NCI-H2081 treated with DMSO at 0.1 percent for 48 hours (cell line): ENCODE measurements at places on chromosomes 3 and 15.
A peak's percentile ranks its signal among the peaks of the same experiment; 100 is the strongest.

DNA sequence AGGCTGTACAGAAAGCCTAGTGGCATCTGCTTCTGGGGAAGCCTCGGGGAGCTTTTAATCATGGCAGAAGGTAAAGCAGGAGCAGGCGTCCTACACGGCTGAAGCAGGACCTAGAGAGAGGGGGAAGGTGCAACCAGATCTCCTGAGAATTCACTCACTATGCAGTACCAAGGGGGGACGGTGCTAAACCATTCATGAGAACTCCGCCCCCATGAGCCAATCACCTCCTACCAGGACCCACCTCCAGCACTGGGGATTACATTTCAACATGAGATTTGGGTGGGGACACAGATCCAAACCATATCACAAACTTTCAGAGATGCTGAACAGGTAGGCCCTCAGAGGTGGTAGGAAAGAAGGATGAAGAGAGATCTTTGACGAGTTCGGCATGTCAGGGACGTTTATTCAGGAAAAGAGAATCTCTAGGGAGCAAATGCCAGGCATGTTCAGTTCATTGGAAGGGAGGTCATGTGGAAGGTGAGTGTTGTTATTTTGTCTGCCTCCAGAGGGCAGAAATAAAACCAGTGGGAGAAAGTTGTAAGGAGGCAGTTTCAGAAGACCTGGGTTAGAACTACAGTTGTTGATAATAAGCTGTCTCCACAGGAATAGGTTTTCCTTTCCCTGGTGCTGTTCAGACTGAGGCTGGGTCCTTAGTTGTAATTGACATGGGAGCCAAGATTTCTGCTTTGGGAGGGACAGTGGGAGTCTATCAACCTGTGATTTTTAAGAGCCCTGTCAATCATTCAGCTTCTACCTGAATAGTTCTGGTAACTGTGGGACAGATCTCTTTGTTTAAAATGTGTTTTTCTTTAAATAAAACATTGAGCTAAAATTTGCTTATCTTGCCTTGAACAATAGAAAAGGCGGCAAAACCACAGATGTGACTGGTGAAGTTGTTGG is 4.3 kb upstream of the FNDC3B start:
- no peak for DNase-seq

GRCh38 chr3:56823984-56824703 is 22.4 kb upstream of the ARHGEF3 start:
- DNase-seq, result no peak

- DNase-seq, result no peak
Measured at GRCh38 chr3:61505197-61505596, 56.2 kb upstream of the PTPRG start.

DNA sequence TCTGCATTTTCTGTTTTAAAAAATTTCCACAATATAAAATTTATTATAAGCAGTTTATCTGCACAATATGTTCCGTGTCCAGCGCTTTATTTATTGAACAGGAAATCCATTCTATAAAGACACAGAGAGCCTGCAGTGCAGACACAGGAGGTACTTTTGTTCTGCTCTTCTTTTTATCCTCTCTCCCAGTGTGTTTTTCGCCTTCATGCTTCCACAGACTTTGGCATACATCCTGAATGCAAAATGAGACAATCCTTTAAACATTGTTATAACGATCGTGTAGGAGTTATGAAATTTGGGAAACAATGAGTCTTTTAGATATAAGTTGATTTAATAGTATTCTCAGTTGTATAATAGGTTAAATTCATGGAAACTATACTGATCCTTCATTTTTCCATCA is 749.2 kb downstream of the NAALADL2 start:
- peak; percentile 34 for DNase-seq

DNA sequence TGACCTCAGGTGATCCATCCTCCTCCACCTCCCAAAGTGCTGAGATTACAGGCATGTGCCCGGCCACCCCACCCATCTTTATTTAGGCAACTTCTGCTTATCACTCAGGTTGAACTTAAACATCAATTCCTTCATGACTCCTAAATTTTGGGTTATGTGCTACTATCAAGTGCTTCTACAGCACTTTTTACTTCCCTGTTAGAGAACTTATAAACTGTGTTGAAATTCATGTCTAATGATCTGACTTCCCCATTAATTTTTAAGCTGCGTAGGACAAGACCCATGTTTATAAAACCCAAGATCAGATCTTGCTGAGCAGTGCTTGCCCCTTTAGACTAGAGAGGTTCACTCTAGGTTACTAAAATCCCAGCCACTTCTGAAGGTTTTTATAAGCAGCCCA is 266.2 kb upstream of the TPRG1 start:
- DNase-seq, result no peak

GRCh38 chr15:99451484-99451883 is 114.3 kb upstream of the MEF2A start:
- DNase-seq, result no peak

DNA sequence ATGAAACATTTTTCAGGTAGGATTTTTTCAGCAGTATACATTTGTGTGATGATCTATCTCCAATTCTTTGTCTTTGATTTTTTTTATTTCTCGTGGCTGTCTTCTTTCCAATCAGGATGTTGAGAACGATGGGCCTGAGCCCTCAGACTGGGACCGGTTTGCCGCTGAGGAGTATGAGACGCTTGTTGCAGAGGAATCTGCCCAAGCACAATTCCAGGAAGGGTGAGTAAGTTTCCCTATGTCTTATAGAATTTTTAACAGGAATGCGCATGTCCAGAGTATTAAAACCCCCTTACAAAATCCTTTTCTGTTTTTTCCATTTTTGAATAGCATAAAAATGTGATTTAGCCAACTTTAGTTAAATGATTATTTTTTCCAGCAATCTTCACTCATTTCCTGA is 90.0 kb downstream of the MSL2 start:
- no peak for DNase-seq

DNA sequence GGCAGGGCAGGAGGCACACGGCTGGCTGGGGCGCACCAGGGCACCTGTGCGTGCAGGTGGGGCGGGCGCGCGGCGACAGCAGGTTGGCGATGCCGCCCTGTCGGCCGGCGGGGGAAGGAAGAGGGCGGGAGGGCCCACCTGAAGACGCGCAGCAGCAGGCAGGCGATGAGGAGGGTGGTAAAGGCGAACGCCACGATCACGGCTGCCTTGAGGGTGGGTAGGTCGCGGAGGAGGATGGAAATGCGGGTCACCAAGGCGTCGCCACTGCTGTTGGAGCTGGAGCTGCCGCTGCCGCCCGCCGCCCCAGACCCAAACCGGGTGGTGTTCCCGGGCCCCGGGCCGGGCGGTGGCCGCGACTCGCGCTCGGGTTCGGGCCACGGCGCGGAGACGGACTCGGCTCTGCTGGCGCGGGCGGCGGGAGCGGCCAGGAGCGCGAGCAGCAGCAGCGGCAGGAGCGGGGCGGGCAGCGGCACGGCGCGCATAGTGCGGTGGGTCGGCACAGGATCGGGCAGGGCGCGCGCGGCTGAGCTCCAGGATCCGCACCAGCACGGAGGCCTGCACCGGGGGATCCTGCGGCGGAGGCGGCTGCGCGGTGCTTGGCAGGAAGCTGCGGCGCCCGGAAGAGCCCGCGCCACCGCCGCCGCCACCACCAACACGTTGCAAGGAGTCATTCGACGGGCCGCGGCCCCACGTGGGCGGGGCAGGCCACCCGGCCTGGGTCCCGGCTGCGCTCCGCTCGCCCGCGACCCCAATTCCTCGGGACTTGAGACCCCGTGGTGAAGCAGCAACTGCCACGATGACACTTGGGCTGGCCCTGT is at the start of gene FAM174B:
Gene FAM174B, minus strand, starts transcription at position 598 of the 818 bp plus-strand sequence.
- DNase-seq, result no peak

GRCh38 chr3:195899701-195900435 is 8.5 kb downstream of the TNK2 start:
- DNase-seq, result no peak

- DNase-seq, result no peak
Measured at GRCh38 chr3:45165497-45166283, 19.5 kb upstream of the CDCP1 start.

GRCh38 chr3:116190095-116190494 is 255.2 kb downstream of the LSAMP start:
- DNase-seq, result no peak

GRCh38 chr3:102059145-102059943 is 210.0 kb downstream of the NFKBIZ start:
- DNase-seq, result no peak

- DNase-seq, result no peak
Measured at GRCh38 chr3:8307545-8308110, 194.0 kb upstream of the LMCD1 start.

GRCh38 chr3:59820352-59820934 is 770.6 kb upstream of the CFAP20DC start:
- no peak for DNase-seq

DNA sequence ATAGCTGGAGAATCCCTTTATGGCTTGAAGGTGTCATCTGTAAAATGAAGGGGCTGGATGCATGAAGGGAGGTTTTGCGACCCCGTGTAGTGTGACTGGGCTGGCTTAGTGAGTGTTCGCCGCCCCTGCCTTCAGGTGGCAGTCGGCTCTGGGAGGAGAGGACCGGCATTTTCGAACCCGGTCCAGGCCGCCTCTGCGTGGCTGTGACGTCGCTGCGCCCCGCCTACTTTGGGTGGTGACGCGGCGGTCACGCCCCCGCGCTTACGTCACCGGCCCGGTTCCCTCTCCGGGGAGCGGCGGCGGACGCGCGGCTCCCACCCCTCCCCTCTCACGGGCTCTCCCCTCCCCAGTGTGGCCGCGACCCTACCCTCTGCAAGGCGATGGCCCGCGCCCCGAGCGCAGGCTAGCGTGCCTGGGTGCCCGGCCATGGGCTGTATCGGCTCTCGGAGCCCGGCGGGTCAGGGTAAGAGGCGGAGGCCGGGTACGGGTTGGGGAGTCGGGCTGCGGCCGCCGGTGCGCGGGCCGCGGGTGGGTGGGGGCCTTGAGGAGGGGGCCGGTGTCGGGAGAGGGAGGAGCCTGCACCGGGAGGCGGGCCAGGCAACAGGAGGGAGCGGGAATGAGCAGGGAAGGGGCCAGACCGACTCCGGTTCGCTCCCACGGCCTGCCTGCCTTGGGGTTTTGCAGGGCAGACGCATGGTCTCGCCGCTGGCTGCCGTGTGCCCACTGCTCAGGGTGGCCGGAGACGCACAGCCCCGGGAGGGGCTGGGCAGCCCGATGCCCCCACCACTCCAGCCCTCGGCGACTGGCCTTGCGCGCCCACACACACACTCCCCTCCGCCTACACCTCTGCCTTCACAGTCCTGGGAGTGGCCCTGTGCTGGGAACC is 1.5 kb upstream of the FAM131A start:
- DNase-seq, result peak; percentile 23

DNA sequence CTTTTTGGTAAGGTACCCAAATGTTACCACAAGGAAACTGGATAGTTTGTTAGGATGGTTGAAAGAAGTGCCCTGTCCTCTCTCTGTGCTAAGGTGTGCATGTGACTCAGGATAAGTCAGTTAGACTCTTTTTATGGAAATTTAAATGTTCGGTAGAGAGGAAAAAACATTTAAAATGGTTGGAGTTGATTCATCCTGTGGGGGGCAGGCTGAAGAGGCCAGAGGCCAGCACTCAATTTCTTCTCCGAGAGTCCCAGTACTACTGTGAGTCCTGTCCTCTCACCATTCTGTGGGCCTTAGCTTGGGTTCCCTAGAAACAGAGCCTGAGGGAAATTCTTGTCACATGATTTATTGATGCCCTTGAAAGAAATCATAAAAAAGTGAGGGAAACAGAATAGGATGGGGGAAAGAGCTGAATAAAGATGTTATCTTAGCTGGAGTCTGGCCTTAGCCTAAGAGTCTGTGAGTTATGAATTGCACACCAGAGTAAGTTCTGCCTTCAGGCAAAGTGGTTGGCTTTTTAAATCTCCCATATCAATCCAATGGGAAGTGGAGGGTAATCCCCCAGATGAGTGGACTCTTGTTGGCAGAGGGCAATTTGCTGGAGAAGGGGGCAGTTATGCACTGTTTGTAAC is 106.5 kb upstream of the GALNT15 start:
- no peak for DNase-seq

DNA sequence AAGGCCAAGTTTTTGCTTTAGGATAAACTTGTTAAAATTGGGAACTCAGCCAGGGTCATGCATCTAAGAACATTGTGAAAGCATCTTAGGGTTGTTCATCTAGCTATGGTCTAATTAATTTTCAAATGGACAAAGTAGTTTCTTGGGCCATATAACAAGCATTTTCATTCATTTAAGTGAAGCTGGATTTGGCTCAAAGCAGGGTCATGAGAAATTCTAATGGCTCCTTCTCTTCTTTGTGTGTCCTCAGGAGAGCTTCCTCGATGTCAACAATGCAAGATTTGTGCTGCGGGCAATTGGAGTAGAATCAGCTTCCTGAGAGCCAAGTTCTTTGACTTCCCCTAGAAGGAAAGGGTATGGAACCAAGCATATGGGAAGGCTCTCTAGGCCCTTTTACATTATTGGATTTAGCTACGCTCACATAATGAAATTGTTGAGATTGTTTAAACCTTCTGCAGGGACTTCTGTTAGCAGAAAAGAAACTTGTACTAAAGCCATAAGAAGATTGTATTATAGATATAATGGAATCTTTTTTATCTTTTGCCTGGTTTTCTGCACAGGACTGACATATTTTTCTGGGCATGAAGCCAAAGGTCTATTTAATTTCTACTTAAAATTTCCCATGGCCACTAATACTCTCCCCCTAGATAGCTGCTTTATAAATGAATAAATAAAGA is 1.8 kb upstream of the SAMMSON start:
- DNase-seq, result no peak

GRCh38 chr3:188868803-188869202 is 303.0 kb upstream of the TPRG1 start:
- DNase-seq, result no peak

DNA sequence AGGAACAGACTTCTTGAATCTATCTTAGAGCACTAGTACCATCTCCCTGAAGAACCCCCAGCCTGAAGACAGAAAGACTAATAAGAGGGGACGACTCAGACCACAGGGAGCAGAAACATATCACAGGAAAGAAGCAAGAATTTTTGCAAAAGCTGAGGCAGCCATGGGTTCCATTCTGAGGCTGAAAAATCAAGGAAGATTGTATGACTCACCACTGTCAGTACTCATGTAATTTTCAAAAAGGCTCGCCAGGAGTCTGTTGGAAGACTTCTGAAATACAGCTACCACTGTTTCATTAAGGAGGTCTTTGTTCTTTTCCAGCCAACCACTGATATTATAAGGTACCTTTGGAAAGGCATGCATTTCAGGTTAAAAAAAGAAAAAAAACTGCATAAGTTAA is 47.5 kb downstream of the MYH15 start:
- no peak for DNase-seq

GRCh38 chr15:63050731-63051155 is 8.2 kb downstream of the TPM1 start:
- no peak for DNase-seq

DNA sequence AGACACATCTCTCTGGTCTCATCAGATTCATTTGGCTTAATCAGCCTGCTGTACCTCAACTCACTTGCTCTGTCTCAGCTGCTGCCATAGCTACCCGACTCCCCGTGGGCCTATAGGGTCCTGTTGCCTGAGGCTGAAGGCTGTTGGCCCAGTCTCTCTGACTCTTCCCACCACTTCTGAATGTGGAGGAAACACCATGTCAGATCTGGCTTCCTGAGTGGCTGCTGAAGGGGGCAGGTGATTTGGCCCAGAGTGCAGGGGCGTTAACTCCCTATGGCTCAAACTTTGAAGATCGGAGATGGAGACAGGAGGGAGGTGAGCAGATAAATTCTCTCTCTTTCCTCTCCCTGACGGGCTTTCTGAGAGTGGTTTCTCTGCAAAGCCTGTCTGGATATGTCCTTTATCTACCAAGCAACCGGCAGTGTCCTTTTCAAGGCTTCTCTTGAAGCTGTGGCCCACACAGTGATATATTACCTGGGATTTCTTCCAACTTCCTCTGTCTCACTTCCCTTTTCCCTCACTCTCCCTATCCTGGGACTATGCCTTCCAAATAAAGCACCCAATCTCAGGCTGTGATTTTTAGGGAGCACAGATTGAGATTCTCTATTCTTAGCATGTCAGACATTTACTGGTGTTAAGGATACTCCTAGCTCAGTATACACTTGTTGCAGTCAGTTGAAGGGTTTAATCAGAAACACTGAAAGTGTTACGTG is 334.9 kb upstream of the TBC1D5 start:
- no peak for DNase-seq
